Activated CD4-positive, alpha-beta T cell treated with anti-CD3 and anti-CD28 coated beads for 48 hours (primary cell): ENCODE measurements at places on chromosomes 5 and 9.
A peak's percentile ranks its signal among the peaks of the same experiment; 100 is the strongest.

- peak; percentile 48 for DNase-seq
Measured at GRCh38 chr5:172178301-172178987, 9.6 kb downstream of the STK10 start.

DNA sequence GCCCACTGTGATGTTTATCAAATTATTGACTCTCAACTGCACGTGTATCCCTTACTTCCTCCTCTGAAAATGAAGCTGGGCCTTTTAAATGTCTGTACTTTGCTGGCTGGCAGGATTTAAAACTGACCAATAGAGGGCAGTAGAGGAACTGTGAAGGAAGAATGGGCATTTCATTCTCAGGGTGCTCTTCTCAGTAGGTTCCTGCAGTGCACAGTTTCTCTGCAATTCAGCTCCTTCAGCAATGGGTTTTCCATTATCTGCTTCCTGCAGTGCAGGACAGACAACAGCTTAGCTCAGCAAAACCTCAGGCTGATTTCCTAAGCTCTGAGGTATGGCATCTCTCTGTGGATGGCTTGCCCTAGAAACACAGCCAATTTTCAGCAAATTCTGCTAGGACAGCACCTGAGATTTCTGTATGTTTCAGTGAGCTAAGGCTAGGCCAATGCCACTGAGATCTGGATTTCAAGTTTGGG is 298.4 kb upstream of the PRDM9 start:
- DNase-seq = no peak

GRCh38 chr9:101176384-101176783 is 147.9 kb downstream of the PLPPR1 start:
- peak; percentile 3 for DNase-seq

GRCh38 chr9:21028466-21028865 is 3.0 kb downstream of the HACD4 start:
- no peak for DNase-seq

DNA sequence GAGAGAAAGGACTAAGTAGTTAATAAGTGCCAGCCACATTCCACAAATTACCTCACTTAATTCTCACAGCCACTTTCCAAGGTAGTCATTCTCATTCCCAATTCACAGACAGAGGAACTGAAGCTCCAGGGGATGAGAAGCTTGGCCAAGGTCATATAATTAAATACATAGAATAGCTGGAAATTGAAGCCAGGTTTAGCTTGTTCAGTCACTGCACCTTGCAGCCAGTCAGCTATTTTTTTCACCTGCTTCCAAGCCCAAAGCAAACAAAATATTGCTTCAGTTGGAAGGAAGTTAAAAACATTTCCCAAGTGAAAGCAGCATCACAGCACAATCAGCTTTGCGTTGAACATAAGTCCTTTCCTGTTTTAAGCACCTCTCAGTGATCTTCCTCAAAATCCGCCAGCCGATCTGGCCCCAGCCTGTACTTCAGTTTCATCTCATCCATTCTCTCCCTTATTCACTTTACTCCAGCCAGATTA is 4.8 kb downstream of the ALDH1A1 start:
- no peak for DNase-seq

GRCh38 chr9:99634186-99634585 is 187.5 kb upstream of the NR4A3 start:
- DNase-seq = no peak
